Astrocyte (in vitro differentiated cells and primary cell): ENCODE measurements at places on chromosomes 6 and 20. TPM values are rescaled to one million over a fixed set of nuclear protein-coding genes. Genes with fewer than 3 reads are reported as not detected.

The HLA-DPA1 gene
- 0.50 and 1.7 TPM in 2 replicates for total RNA-seq

The SIM1 gene
- not detected in 2 replicates for total RNA-seq

The GRM1 gene
- total RNA-seq, result 0.05 and 0.07 TPM in 2 replicates

GRCh38 chr6:104955927-104956730 lies 778 bp upstream of the LIN28B start:
- no peak overlapping the region for H3K4me3 ChIP-seq
- H3K27me3 ChIP-seq, result peaks cover 81% of the 10 kb centered on the region
- no peaks in the 10 kb centered on the region for H3K4me1 ChIP-seq
- no peak for DNase-seq
- H3K36me3 ChIP-seq, result no peaks in the 10 kb centered on the region

GRCh38 chr6:34911822-34912221 lies 22.8 kb downstream of the ANKS1A start:
- no peak for DNase-seq
- H3K27ac ChIP-seq, result no peak overlapping the region
- H3K27me3 ChIP-seq, result peaks cover 26% of the 10 kb centered on the region
- peaks cover 16% of the 10 kb centered on the region for H3K4me1 ChIP-seq
- H3K36me3 ChIP-seq, result no peaks in the 10 kb centered on the region
- no peak overlapping the region for H3K4me3 ChIP-seq

DNA sequence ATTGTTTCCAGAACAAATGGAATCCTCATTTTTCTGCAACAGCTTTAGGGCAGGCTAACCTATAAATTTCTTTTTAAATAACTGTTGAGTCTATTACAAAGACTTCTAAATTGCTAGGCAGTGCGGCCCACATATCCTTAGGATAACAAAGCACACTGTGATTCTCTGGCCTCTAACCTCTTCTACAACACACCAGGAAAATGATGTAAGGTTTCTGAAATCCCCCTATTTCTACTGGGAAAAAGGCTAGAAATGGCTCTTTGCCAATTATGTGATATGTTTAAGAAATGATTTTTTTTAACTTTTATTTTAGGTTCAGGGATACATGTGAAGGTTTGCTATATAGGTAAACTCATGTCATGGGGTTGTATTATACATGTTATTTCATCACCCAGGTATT lies 17.3 kb upstream of the NT5E start:
- H3K36me3 ChIP-seq, result no peaks in the 10 kb centered on the region
- no peaks in the 10 kb centered on the region for H3K27me3 ChIP-seq
- no peak overlapping the region for H3K27ac ChIP-seq
- H3K4me3 ChIP-seq, result no peak overlapping the region
- no peaks in the 10 kb centered on the region for H3K4me1 ChIP-seq

GRCh38 chr6:106182455-106182854 lies 96.3 kb downstream of the PRDM1 start:
- no peak overlapping the region for H3K4me3 ChIP-seq
- peaks cover 16% of the 10 kb centered on the region for H3K4me1 ChIP-seq
- peak overlapping the region; percentile 18 for H3K27ac ChIP-seq
- H3K36me3 ChIP-seq, result no peaks in the 10 kb centered on the region
